ENCODE measurements at places on chromosomes 2 and 18. TPM values are rescaled to one million over a fixed set of nuclear protein-coding genes. Genes with fewer than 3 reads are reported as not detected.

Gene MYOM1
- total RNA-seq: 29.7 TPM

Gene MALL
- 606 TPM for total RNA-seq

Gene DSG4
- 0.38 TPM for total RNA-seq

Gene ANKRD30BL
- total RNA-seq: not detected

Gene CYS1
- 5.8 TPM for total RNA-seq

Gene SLC8A1
- total RNA-seq: 41.7 TPM

Gene RAPGEF4
- total RNA-seq: 4.8 TPM

Gene CEP192
- total RNA-seq: 21.9 TPM

Gene ANKRD53
- not detected for total RNA-seq

Gene RAD51AP2
- total RNA-seq: not detected

Gene REG3G
- not detected for total RNA-seq

Gene KRTCAP3
- 7.4 TPM for total RNA-seq

Gene MFSD2B
- not detected for total RNA-seq

Gene SCN2A
- total RNA-seq: not detected

Gene EDAR
- total RNA-seq: 0.88 TPM

Gene DYNC1I2
- total RNA-seq: 72.4 TPM

Gene FRZB
- total RNA-seq: 4.4 TPM

Gene MFSD6
- total RNA-seq: 120 TPM

Gene CROCC2
- not detected for total RNA-seq
